Stimulated activated CD4-positive, alpha-beta T cell treated with anti-CD3 and anti-CD28 coated beads, Interleukin-1b, Interleukin-23, amount 100 ng/mL, for 24 hours (primary cell): ENCODE measurements at places on chromosomes 2 and 18.

GRCh38 chr2:182862091-182862490 is 4.3 kb downstream of the FRZB start:
- no peak for DNase-seq

- DNase-seq, result no peak
These were observed 134.9 kb upstream of the DSEL start for GRCh38 chr18:67651438-67651837.

- no peak for DNase-seq
These were observed 420.6 kb downstream of the CMPK2 start for GRCh38 chr2:6445156-6445555.

DNA sequence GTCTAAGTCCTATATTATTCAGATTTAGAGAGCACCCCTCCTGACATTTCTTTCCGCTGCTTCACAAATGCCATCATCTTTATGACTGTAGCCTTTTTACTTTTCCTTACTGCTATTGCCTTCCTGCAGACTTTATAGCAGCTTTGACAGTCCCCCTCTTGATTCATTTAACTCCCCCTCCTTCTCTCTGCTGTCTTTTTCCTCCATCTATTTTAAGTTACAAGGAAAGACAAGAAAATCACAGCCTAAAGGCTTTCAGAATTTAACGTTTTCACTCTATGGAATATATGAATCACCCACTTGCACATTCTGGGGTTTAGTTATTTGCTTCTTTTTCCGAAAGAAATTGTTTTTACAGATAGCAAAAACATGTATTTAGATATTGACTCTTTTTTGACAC is 183.4 kb upstream of the SETBP1 start:
- no peak for DNase-seq

DNA sequence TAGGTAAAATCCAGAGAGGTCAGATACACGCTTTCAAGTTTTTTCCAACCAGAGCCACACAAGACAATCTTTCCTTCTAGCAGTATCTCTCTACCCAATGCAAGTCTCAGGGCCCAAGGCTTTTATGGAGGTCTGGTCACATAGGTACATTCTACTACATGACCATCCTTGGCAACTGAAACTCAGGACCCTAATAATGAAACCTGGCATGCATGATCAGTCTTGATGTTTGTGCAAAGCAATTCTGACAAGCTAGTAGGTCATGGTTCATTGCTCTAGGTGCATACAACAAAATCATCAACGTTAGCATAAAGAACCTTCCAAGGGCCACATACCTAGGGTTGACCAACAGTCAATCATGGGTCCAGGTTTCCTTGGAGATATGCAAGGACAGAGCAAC is 33.2 kb upstream of the CCDC88A start:
- no peak for DNase-seq

GRCh38 chr18:50629148-50629631 is 69.3 kb downstream of the MAPK4 start:
- no peak for DNase-seq

- DNase-seq, result no peak
These were observed 20.3 kb upstream of the KIDINS220 start for GRCh38 chr2:8857709-8858108.

GRCh38 chr18:47149457-47150028 is 757 bp downstream of the HDHD2 start:
- DNase-seq, result no peak

- no peak for DNase-seq
These were observed 47.8 kb downstream of the PRELID3A start for GRCh38 chr18:12455496-12455895.

DNA sequence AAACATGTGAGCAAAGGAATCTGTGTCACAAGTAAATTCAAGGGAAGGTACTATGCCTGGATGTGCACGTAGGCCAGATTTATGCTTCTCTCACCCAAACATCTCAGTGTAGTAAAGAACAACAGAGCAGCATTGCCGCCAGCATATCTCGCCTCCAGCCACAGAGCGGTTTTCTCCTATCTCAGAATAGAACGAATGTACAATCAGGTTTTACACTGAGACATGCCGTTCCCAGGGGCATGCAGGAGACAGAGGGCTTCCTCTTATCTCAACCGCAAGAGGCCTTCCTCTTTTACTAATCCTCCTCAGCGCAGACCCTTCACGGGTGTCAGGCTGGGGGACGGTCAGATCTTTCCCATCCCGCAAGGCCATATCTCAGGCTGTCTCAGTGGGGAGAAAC is 175.3 kb downstream of the RPIA start:
- no peak for DNase-seq

DNA sequence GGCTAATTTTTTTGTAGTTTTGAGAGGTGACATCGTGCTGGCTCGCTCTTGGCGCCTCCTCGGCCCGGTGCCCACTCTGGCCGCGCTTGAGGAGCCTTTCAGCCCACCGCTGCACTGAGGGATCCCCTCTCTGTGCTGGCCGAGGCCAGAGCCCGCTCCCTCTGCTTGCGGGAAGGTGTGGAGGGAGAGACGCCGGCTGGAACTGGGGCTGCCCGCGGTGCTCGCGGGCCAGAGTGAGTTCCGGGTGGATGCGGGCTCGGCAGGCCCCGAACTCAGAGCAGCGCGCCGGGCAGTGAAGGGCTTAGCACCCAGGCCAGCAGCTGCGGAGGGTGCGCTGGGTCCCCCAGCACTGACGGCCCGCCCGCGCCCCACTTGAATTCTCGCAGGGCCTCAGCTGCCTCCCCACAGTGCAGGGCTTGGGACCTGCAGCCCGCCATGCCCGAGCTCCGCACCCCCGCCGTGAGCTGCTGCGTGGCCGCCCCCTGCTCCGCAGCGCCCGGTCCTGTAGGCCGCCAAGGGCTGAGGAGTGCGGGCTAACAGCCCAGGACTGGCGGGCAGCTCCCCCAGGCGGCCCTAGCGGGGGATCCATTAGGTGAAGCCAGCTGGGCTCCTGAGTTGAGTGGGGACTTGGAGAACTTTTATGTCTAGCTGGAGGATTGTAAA is 113.2 kb upstream of the ZSWIM2 start:
- no peak for DNase-seq

DNA sequence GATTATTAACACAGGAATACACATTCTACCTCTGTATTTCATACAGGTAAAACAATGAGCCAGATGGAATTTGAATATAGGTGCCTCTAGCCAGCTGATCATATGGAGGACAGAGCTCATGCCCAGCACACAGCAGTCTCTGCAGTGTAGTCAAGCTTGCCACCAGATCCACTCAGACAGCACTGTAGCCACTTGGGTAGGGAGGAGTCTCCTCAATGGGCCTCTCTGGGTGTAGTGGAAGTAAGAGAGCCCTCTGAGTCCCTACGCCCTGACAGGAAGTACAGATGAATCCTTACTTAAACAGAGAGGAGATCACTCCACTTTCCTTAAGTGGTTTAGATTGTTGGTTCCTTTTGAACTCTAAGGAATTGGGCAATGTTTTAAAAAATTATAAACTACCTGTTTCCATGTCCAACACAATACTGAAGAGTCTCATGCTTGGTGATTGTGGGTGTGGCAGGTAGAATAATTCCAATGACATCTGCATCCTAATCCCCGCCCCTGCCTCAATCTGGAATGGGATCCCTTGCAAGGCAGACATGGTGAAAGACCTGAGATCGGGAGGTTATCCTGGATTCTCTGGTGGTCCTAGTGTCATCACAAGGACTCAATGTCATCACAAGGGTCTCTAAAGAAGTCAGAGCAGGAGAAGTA is 23.0 kb upstream of the TMEM200C start:
- no peak for DNase-seq

DNA sequence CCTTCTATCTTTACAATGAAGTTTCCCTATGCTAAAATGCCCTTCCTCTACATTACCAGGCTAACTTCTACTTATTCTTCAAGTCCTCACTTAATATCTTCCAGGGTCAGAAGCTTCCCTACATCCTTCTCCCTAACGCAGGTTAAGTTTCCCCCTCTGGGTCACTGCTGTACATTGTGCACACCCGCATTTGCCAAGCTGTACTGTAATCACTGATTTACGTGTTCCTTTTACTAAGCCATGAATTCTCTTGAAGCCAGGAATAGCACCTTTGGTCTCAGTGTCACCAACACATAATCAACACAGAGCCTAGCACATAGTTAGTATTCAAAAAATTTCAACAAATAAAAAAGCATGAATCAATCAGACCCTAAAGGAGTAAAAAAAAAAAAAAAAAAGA is 22.3 kb downstream of the ACVR1 start:
- DNase-seq, result no peak

DNA sequence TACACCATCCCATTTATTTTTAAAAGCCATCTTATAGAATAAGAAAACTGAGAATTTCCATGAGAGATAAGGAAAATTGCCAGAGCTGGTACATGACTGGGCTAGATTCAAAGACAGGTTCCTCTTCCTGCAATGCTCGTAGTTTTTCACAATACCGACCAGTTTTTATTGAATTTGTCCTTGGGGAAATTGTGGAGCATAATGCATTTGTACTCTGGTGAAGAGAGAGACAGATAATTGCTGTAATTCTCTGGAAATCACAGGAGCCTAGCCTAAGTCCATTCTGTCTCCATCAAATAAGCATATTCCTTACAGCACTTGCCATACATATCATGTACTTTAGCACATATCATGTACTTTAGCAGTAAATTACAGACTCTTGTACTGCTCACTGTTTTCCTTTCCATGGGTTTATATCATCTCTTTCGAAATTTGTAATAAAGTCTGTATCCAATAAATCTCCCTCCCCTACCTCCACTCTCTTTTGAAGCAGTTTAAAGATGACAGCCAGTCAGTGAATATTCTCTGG is 355.2 kb downstream of the CNTNAP5 start:
- no peak for DNase-seq

DNA sequence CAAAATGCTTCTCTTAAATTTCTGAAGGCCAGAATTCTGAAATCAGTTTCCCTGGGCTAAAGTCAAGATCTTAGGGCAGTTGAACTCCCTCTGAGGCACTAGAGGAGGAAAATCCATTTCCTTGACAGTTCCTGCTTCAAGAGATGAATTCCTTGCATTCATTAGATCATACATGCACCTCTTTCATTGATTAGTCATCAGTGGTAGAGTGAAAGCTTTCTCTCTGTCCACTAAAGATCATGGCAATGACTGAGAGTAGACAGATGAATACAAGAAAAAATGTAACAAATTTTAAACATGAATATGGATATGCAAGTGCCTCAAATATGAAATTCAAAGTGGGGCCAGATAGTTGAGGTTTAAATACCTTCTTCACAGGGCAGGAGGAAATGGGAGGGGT is 693.4 kb upstream of the TMEFF2 start:
- DNase-seq, result no peak

- no peak for DNase-seq
These were observed 66.5 kb downstream of the ATF2 start for GRCh38 chr2:175101514-175101913.

- DNase-seq, result no peak
These were observed 421.4 kb upstream of the SALL3 start for GRCh38 chr18:78558101-78558810.
